ENCODE measurements at places on chromosomes 3 and 15.

DNA sequence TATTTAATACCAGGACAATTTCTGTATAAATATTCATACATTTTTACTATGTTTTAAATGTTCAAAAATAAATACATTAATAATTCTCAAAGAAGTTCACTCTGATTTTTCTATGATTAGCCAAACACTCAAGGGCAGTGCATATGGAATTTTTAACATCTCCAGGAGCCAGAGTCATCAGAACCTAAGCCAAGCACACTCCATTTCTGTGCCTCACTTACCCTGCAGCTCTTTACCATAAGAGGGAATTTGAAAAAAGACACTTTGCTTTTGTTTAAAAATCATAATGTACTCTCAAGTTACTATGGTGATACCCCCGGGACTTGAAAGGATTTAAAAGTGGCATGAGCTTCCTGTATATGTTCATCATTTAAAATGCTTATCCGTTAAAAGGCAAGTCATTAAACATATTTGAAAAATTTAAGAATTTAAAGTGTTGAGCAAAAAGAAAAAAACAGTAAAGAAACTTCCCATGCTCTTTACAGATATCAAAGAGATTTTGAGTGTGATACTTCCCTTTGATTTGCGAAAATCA, 747.4 kb upstream of the NECTIN3 start:
- DNase-seq, result no peak

DNA sequence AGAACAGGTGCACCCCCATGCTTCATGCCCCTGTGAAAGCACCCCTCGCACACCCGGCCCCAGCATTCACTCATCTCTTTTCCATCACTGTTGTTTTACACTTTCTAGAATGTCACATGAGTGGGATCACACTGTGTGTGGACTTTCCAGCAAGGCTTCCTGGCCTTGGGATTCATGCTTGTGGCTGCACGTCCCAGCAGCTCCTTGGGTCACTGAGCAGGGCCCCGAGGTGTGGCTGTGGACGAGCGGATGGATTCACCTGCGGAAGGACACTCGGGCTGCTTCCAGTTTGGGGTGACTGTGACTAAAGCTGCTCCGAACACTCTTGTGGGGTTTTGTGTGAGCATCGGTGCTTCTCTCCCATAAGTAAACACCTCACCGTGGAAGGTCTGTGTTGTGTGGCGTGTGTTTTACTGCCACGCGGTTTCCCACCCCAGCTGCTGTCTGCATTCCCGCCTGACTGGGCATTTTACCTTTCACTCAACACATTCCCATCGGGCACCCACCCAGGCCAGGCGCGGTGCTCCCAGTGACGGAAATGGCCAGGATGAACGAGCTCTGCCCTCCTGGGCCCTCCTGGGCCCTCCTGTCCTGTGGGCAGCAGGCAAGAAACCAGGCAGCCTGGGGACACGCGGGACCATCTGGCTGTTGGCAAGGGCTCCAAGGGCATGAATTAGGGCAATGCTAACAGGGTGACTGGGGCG, 41.4 kb downstream of the DNAJB8 start:
- no peak for DNase-seq

- DNase-seq, result no peak
These were observed 1.3 kb upstream of the LRRC58 start for GRCh38 chr3:120350401-120350941.

DNA sequence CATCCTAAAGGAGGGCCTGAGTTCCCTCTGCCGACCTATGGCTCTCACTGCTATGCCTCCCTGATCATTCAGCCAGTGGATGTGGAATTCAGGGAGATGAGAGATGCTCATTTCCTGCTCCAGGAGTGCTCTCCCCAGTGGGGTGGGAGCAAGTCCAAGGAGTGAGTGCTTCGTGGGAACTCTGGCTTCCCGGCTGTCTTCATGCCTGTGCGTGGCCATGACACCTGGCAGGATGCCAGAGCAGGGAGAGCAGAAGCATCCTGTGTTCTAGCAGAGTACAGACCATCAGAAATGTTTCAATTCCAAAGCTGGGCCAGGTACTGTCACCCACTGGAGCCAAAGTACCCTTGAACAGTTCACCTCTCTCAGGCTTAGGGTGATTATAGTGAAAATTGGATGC, 45.1 kb downstream of the APH1B start:
- no peak for DNase-seq

DNA sequence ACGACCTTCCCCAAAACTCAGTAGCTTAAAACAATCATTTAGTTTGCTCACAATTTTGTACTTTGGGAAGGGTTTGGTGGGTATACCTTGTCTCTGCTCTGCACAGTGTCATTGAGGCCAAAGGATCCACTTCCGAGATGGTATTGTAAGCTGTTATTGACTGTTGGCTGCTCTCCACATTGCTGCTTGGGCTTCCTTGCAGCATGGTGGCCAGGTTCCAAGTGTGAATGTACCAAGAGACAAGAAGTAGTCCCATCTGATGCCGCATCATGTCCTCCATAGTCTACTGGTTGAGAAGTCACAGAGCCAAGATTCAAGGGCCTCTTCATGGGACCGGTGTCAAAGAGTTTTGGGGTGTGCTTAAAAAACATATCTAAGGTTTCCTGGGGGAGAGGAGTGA, 268.5 kb downstream of the PLCL2 start:
- DNase-seq, result no peak

- DNase-seq, result no peak
These were observed 126.7 kb upstream of the NR2E3 start for GRCh38 chr15:71683411-71684274.

DNA sequence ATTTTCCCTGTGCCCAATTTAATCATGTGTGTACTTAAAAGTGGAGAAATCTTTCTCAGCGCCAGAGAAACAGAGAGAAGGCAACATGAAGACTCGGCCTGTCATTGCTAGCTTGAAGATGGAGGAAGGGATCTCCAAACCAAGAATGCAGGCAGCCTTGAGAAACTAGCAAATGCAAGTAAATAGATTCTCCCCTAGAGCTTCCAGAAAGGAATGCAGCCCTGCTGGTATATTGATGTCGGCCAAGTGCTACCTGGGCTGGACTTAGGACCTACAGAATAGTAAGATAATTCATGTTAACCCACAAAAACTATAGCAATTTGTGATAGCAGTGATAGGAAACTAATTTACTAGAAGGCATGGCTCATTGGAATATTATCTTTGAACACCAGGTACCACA, 150.9 kb upstream of the ABI3BP start:
- DNase-seq, result no peak

- no peak for DNase-seq
These were observed 33.8 kb downstream of the MRAS start for GRCh38 chr3:138381950-138382715.

GRCh38 chr15:31171731-31172130, 70.2 kb upstream of the TRPM1 start:
- DNase-seq, result no peak

DNA sequence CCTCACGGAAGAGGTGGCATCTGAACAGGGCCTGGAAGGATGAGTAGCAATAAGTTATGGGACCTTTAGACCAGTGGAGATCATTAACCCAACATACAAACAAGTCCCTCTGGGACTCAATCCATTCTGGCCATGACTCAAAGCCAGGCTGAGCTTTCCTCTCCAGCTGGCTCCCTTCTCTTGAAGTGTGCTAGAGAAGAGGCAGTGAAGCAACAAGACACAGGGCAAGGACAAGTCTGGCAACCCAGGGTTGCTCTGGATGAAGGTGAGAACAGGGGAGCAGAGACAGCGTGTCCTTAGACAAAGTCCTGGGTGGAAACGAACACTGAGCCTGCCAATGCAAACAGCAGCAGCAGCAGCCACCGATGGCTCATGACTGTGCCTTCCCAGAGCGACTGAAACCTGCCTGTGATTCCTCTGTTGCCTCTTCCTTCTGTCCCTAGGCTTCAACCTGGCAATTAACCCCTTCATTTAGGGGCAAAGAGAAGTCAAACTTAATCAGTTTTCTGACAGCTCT, 86.8 kb downstream of the BDH1 start:
- no peak for DNase-seq

GRCh38 chr3:105793040-105793439, 75.8 kb downstream of the CBLB start:
- no peak for DNase-seq

GRCh38 chr15:39752991-39753390, 29.6 kb downstream of the FSIP1 start:
- no peak for DNase-seq

GRCh38 chr15:25972141-25972675, 109.1 kb upstream of the ATP10A start:
- no peak for DNase-seq

DNA sequence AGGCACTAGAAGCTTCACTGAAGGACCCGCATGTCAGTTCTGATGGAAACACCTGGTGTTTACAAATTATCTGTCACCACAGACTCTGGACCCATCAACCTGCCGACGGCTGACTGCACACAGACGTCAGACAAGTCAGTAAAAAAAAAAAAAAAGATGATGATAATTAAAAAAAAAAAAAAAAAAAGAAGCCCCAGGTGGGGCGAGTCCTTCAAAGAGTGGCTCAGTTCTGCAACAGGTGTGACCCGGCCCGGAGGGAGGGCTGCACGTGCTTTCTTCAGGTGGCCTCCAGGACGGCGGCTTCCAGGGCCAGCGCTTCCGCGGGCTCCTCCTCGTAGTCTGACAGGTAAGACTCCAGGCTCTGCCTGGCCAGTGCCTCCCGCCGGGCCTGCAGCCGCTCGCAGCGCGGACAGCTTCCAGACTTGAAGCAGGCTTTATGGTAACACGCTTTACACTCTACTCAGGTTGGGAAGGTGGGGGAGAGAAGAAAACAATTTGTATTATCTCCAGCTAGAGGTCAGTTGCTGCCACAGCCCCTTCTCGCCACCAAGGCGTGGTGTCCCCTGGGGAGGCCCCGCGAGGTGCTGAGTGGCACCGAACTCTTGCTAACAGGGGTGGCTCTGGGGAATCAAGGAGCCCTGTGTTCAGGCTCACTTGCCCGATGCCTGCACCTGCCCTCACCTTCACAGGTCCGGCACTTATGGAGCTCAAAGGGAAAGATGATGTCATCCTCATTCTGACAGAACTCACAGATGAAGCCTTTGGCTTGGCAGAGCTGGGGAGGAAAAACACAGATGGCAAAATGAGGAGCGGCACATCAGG, 61.8 kb downstream of the RUBCN start:
- no peak for DNase-seq

DNA sequence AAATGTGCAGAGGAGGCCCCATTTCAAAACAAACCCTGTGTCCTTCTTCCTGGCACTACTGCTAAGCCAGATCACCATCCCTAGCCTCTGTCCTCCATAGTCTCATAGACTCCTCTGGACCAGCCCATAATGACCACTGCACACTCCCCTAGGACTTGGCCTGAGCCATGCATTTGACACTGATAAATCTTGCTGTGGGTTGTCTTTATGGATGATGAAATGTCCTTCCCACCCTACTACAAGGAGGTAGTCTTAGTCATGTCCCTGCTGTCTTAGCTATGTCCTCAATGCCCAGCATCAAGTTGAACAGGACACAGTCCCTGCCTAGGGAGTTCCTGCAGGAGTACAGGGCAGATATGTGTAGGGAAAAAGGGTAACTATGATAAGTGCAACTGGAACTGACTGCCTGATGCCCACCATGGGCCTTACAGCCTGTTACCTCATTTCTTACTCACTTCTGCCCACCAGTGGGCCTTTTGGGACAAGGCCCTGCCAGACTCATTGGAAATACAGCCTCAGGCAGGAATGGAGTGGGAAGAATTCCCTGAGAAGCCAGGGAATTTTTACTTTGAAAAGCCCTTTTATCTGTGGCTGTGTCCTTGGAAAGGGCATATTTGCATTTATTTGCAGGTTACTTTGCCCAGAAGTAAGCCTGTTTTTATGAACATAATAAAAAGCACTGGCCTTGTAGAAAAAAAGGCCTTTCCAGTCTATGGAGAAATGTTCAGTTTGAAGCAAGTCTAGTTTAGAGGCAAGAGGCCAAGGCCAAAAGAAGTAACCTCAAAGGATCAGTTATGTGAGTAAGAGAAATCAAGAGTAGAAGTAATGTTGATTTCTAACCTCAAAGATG, 199.6 kb upstream of the EIF1B start:
- DNase-seq, result no peak

GRCh38 chr3:132435224-132435910, 18.1 kb downstream of the DNAJC13 start:
- DNase-seq, result peak; percentile 10

DNA sequence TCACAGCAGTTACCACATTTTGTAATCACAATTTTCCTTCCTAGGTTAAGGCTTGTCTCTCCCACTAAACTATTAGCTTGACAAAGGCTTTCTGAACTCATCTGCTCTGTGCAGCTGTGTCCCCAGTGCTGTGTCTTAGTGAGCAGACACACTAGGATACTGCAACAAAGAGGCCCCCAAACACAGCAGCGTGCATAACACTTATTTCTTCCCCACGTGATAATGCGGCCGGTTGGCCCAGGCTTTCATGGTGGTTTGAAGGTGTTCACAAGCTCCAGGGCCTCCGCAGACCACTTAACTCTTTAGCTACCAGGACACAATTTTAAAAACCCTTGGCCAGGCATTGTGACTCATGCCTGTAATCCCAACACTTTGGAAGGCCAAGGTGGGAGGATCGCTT, 2.2 kb upstream of the HDAC11 start:
- no peak for DNase-seq

DNA sequence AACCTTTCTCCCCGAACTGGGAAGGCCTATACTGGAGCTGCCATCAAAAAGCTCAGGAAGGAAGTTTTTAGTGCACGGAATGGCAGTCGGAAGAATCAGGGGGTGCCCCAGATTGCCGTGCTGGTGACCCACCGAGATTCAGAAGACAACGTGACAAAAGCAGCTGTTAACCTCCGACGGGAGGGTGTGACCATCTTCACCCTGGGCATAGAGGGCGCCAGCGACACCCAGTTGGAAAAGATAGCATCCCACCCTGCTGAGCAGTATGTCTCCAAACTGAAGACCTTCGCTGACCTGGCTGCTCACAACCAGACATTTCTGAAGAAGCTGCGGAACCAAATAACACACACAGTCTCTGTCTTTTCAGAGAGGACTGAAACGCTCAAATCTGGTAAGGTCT, 48.2 kb downstream of the COL6A6 start:
- no peak for DNase-seq

GRCh38 chr15:94404733-94405283, 173.4 kb downstream of the MCTP2 start:
- DNase-seq, result no peak

- no peak for DNase-seq
These were observed 10.2 kb downstream of the ZIC4 start for GRCh38 chr3:147395899-147396711.

DNA sequence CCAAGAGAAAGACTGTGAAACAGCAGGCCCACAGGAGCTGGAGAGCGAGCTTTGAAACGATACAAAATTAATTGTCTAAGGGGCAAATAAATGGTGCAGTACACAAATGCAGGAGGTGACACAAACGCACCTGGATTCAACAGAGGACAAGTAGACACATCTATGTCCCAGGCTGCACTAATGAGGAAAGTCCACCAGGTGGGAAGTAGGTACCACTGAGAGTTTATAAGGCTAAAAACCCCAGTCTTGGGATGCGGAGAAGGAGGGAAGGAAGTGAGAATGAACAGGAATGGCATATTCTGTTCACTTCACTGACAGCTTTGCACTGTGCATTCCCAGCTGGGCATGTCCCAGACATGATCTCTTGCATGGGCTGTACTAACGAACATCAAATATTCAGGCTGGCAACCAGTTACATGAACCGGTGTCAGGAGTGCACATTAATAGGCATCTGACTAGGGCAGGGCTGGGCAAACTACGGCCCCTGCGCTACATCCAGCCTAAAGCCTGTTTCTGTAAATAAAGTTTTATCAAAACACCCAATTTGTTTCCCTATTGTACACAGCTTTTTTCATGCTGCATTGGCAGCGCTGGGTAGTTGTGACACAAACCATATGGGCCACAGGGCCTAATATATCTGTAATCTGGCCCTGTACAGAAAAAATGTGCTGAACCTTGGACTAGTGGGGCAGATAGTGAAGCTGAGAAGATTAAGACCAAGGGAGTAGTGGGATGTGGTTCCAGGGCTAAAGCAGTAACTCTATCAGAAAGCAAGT, 107.0 kb downstream of the IGF2BP2 start:
- DNase-seq, result no peak
